ENCODE measurements at places on chromosomes 12 and 14.
A peak's percentile ranks its signal among the peaks of the same experiment; 100 is the strongest.

DNA sequence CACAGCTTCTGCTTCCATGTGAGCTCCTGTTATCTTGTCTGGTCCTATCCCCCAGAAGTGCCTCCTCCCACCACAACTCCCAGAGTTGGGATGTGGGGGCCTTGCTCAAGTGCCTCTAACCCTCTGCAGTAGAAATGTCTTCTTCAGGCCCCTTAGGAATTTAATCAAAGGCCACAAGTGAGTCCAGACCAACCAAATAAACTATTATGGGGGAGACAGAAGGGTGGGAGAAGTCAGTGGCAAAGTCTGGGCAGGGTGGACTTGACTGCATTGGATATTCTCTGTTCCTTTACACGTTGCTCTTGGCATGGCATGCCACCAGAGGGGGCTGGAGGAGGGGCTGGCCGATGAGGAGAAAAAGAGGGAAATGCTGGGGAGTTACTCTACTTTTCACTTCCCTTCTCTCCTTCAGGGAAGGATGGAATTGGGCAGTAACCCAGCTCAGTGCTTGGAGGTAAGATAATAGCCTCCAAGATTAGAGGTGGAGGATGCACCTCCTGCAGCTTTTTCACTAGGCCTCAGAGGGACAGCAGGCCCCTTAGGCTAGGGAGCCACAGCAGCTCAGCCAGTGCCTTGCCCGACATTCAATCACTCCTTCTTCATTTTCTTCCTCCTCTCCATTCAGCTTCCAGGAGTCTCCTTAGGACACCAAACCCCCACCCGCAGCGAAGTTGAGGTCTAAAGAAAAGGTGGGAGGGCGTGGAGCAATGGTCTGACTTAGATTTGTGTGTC, 1.2 kb upstream of the AP1G2 start:
- DNase-seq, result no peak

DNA sequence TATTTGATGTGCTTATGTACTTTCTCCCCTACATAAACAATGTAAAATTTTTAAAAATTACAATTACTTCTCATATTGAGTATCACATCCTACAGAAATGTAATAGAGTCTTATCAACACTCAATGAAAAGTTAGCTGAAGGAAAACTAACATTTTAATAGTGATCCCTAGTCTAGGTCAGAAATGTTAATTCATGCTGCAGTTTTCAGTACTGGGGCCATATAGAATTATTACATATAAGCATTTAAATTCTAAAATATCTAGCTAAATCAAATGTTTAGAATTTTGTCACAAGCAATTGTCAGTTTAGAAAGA, 37.8 kb downstream of the SLC6A15 start:
- DNase-seq, result no peak

DNA sequence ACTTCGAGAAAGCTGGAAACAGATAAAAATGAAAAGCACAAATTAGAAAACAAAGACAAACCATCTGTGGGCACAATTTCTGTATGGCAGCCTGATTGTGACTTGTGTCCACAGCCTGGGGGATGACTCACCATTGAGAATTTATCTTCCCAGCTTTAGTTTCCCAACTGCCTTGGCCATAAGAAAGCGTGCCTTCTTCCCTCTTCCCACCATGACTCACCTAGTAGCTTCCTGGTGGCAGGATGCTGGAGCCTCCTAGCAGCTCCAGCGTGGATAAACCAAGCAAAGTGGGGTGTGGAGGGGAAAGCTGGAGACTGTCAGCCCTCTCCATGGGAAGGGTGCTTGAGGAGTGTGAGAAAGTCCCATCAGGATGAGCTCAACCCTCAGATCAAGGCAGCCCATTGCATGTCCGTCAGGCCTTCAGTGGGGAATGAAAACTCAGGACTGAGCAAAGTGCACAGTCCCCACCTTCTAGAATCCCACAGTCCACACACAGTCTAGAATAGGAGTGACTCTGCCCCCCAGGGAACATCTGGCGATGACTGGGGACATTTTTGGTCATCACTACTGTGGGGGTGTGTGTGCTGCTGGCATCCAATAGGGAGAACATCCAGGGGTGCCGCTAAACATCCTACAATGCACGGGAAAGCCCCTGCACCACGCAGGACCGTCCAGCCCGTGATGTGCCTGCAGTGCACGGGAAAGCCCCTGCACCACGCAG, 22.4 kb upstream of the SERPINA6 start:
- DNase-seq, result peak; percentile 80

DNA sequence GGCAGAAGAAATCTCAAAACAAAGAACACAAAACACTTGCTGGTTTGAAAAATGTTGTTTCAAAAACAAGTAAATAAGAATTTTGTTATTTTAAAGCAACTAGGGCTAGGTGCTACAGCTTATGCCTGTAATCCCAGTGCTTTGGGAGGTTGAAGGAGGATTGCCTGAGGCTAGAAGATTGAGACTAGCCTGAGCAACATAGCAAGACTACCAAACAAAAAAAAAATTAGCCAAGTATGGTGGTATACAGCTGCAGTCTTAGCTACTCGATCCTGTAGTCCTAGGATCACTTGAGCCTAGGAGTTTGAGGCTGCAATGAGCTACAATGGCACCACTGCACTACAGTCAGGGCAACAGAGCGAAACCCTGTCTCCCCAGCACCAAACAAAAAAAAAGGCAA, 32.6 kb upstream of the MTERF2 start:
- no peak for DNase-seq

GRCh38 chr12:123834845-123835244, 72.7 kb downstream of the DNAH10 start:
- no peak for DNase-seq

DNA sequence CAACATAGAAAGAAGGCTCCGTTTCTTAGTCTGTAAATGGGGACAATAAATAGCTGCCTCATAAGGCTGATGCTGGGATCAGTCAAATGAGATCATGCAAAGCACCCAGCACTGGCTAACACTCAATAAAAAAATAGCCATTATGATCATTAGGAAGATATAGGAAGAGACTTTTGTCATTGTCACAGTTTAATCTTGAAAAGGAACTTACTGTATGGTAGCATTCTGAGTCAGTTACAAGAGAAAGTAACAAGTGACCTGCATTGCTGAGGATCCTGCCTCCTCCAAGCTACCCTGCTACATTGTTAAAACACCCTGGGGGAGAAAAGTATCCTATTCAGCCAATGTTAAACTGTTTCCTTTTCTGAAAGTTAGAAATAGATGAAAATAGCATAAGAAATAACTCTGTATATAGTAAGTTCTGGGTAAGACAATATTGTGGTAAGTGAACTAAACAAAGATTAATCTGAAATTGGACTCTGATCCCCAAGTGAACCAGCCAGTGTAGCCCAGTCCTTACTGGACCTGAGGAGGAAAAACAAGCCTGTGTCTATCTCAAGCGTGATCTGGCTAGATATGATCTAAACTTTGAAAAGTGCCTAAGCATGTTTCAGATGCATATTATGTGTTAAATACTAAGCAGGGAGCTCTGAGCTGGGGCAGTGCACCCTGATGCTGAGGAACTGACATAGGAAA, 3.6 kb upstream of the NUDT4 start:
- no peak for DNase-seq

GRCh38 chr12:108198043-108198442, 69.0 kb downstream of the WSCD2 start:
- DNase-seq, result no peak

- DNase-seq, result no peak
Measured at GRCh38 chr12:93061473-93062419, 132.7 kb upstream of the EEA1 start.

- no peak for DNase-seq
Measured at GRCh38 chr14:69487771-69488170, 3.2 kb downstream of the PLEKHD1 start.

DNA sequence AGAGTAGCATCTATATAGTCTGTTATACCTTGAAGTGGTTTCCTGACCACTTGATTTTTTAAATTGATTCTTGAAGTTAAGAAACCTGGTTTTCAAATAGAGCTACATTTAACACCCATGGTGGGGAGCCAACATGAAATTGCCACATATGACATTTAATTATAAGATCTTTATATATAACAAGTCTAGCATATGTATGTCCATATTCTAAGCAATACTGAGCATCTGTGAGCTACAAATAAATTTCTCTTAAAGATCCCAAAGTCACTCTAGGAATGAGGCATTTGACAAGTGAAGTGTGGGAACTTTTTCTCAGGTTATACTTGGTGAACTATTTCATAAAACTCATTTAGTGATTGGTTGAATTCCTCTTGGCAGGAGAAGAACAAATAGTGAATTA, 132.5 kb downstream of the RPL10L start:
- no peak for DNase-seq

DNA sequence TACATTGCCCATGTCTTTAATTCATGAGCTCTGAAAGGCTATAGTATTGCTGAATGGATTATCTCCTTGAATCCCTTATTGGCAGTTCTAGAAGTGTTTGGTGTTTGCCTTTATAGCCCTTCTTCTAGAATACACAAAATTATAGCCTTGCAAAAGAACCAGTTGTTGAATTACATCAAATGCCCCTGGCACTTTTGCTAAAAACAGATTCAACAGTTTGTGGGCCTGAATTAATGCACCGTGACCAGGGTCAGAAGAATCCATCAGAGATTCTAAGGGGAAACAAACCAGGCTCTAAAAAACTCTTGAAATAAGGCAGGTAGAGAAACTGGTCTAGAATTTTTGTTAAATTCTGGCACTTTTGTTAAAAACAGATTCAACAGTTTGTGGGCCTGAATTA, 197.8 kb downstream of the SOX5 start:
- DNase-seq, result no peak

GRCh38 chr14:103290494-103290893, 43.5 kb upstream of the EIF5 start:
- DNase-seq, result no peak

DNA sequence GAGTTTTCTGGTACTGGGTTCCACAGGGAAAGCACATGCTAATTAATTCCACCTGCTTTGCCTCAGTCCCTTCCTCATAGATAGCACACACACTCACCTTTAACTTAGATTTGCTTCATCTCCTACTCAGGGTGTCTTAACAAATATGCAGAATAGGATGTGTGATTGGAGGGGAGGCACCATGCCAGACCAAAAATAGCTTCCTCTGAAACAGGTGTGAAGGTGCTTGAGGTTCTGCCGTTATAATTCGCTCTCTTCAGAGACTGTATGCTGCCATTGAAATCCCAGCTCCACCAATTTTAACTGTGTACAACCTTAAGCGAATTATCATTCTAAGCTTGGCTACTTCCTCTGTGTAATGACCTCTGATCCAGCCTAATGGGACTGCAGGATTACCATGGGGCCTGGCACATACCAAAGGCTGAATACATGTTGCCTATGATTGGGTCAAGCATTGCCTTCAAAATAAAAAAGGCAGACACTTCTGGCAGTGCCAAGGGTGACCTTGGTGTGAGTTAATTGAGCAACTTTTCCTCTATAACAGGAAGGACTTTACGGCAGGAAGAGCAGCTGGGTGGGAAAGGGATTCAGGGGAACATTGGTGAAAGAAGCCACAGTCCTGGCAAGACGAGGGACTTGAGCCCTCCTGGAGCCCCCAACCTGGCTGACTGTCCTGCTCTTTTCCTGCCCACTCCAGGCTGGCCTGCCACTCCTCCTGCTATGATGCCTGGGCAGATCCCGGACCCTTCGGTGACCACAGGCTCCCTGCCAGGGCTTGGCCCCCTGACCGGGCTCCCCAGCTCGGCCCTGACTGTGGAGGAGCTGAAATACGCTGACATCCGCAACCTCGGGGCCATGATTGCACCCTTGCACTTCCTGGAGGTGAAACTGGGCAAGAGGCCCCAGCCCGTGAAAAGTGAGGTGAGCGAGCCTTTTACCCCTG, 9.7 kb downstream of the JDP2 start:
- no peak for DNase-seq

- DNase-seq, result peak; percentile 54
Measured at GRCh38 chr12:67025543-67026114, 243.5 kb upstream of the CAND1 start.

GRCh38 chr14:31286456-31287293, 79.1 kb upstream of the HECTD1 start:
- DNase-seq, result no peak

DNA sequence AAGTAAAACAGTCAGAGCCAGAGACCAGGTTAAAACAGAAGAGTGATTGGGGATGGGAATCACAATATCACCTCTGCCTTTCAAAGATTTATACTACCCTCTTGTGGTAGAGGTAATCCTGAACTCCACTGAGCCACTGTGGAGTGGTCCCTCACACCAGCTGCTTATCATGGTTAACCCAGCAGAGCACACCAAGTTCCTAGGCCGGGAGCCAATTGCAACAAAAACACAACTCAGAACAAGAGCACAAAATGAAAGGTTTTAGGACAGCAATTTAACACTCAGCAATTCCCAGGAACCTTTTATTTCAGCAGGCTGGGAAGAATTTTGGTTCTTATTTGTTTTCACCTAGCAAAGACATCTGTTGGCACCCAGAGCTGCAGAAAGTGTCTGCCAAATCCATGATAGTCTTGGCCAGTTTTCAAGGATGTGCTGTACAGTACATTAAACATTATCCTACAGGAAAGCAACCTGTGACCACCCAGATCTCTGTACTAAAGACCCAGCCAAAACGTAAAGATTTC, 220.5 kb upstream of the ATXN7L3B start:
- DNase-seq, result peak; percentile 13

DNA sequence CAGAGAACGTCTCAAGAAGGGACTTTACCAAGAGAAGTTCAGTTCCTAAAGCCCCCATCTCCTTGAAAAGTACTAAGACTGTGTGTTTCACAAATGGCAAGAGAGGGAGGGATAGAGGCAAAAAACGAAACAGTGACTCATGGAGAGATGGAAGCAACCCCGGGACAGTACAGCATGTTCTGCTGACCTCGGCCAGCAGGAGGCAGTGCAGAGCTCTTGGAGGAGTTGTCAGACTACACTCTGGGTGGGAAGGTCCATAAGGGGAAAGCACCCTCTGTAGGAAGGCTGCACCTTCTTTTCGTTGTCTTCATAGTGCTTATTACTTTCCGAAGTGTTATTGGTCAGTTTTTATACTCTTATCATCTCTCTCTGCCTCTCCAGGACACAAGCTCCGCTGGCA, 525.2 kb upstream of the CCDC196 start:
- peak; percentile 41 for DNase-seq

- no peak for DNase-seq
Measured at GRCh38 chr14:58677996-58678395, 40.2 kb downstream of the DACT1 start.

- no peak for DNase-seq
Measured at GRCh38 chr12:131142891-131143657, 189.4 kb downstream of the ADGRD1 start.

DNA sequence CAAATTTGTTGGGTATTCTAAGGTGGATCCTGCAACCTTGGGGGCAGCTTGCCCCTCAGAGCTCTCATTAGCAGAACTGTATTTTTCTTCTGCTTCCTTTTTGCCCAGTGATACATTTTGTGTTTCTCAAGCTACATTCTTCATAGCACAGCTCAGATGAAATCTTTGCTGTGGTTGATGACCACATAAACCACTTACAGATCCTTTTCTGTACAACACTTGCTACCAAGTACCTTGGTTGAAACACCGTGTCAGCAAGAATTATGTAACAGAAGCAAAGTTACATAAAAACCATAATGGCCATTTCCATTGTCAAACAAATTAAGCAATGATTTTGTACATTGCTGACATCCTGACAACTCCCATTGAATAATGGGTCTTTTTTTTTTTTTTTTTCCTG, 9.7 kb upstream of the PLBD1 start:
- no peak for DNase-seq

GRCh38 chr14:101845496-101845895, 84.0 kb downstream of the PPP2R5C start:
- DNase-seq, result no peak

- no peak for DNase-seq
Measured at GRCh38 chr12:116087399-116087798, 190.1 kb downstream of the MED13L start.

- no peak for DNase-seq
Measured at GRCh38 chr14:89386212-89386886, 30.7 kb downstream of the FOXN3 start.
